NCI-H1417 treated with DMSO at 0.1 percent for 48 hours (cell line): ENCODE measurements at places on chromosomes 2 and 18.

DNA sequence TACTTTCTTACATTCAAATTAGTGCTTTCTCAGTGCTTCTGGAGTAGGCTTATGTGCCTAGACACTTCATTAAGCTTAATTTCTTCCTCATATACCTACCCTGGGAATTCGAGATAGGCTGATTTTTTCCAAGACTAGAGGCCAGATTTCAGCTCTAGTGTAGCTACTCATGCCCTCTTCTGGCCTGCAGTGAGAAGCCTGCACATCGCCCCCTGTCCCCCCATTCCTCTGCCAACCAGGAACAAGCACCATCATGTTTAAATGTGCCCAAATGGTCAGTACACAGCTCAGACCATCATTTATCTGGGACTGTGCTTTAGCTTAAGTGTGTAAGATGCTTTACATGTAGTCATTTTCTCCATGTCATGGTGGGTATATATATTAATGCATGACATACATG is 1218.8 kb upstream of the LRRTM1 start:
- DNase-seq, result no peak

DNA sequence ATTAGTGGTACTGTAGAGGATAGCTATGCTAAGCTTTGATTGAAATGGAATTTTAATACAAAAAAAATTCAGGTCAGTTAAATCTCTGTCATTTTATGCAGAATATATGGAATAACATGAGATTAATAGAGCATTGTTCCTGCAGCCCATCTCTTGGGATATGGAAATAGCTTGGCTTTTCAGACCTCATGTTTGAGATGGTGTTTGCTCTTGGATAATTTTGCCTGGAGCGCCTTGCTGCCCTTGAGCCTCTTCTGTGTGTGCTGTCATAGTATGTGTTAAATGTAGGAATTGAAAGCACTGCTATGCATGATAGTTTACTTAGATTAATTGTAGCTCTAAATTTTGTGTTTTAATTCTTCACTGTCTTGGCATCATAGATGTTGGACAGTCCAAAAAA is 27.7 kb downstream of the GALNT1 start:
- DNase-seq, result no peak

DNA sequence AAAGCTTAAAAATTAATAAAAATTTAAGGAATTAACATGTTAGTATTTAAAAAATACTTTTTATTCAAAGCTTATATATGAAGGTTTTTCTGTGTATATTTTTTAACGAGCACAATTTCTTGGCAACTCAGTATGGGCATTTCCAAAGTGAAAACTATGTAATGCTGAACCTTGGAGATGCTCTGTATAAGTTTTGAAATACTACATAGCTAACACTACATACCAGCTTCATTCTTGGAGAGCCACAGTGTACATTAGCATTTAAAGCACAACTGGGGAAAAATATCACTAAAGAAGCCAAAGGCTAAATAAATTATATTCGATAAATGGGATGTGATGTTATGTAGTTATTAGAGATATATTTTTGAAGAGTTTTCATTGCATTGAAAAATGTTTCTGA is 446.5 kb downstream of the CCDC85A start:
- no peak for DNase-seq

- no peak for DNase-seq
Observed at GRCh38 chr2:241514986-241515737, 6.8 kb upstream of the STK25 start.

- no peak for DNase-seq
Observed at GRCh38 chr2:109348671-109349502, 219.9 kb downstream of the SH3RF3 start.

GRCh38 chr2:197803033-197803444 is 1.4 kb upstream of the PLCL1 start:
- no peak for DNase-seq

DNA sequence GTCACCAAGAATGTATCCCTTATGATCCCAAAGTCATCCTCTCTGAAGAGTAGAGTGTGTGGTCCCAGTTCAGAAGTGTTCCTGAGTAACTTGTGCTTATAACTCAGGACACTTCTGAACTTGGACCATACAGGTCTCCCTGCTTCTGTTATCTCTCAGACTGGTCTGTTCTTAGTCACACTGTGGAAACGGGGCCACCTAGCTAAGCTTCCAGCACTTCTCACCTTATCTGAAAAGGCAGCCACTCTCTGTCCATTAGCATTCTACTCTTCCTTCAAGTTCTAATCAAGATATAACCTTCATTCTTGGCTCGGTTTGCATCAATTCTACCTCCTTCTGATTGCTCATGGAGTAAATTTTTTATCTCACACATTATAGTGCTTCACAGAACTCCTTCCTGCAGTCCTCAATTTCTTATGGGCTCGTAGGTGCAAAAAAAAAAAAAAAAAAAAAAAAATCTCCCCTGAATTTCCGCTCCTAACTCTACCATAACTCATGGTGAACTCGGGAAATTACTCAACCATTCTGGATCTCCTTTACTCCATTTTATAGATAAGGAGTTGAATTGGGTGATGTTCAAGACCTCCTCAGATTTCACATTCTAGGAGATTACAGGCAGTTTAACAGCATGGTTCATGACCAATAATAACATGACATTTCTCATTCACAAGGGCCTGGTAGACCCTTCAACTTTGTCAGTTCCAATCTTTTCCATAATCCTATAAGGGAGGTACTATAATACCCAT is 108.4 kb downstream of the TACR1 start:
- DNase-seq, result no peak

DNA sequence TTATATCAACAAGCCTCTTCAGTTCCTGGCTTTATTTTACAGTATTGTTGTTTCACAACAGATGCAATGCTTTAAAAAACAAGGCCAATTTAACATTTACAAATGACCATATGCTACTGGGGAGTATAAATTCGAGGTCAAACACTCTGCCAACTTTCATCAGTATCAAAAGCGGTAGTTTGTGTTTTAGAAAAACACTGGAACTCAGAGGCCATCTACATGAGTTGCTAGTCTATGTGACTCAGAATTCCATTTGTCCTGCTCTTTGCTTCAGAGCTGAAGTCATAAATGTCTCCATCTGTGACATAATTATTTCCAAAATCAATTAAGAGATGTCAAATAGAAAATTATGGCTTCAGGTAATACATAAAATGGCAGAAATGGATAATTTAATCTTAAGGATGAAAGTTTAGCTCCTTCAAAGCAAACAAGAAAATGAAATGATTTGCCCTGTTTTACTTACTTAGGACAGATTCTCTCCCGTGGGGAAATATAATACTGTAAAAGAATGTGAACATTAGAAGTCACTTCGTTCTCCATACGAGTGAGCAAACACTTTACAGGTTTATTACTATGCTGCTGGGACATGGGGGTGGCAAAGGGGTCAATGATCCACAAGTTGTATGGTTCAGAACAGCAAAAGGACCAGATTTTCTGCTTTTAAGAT is 3.7 kb downstream of the MEX3C start:
- DNase-seq, result no peak

- DNase-seq, result no peak
Observed at GRCh38 chr2:95317123-95317500, 20.0 kb downstream of the KCNIP3 start.

GRCh38 chr2:206936843-206937230 is 2.5 kb upstream of the CPO start:
- no peak for DNase-seq

- no peak for DNase-seq
Observed at GRCh38 chr2:105070010-105070865, 32.4 kb downstream of the MRPS9 start.

GRCh38 chr2:203808046-203808750 is 59.4 kb upstream of the CTLA4 start:
- DNase-seq, result no peak

- DNase-seq, result no peak
Observed at GRCh38 chr2:69082430-69082997, 69.5 kb downstream of the ANTXR1 start.

DNA sequence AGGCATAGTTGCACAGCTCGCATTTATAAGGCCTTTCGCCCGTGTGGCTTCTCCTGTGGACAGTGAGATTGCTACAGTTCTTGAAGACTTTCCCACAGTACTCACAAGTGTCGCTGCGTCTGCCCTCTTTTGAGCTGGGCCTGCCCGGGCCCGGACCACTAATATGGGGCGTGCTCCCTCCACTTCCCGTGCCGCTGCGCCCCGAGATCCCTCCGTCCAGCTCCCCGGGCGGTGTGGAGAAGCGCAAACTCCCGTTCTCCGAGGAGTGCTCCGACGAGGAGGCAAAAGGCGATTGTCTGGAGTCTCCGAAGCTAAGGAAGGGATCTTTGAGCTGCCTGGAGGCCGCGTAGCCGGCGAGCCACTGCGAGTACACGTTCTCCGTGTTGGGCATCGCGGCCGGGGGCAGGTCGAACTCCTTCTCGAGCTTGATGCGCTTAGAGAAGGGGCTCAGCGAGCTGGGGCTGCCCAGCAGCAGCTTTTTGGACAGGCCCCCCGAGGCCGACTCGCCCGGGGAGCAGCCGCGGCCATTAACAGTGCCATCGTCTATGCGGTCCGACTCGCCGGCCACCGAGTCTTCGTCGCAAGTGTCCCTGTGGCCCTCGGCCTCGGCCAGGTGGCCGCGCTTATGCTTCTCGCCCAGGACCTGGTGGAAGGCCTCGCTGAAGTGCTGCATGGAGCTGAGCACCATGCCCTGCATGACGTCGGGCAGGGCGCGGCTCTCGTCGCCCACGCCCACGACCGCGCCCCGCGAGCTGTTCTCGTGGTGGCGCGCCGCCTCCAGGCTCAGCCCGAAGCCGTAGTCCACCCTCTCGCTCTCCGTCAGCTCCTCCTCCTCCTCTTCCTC is 92.7 kb downstream of the BCL11A start:
- DNase-seq, result no peak

GRCh38 chr18:36627637-36628036 is 201.2 kb downstream of the TPGS2 start:
- no peak for DNase-seq

DNA sequence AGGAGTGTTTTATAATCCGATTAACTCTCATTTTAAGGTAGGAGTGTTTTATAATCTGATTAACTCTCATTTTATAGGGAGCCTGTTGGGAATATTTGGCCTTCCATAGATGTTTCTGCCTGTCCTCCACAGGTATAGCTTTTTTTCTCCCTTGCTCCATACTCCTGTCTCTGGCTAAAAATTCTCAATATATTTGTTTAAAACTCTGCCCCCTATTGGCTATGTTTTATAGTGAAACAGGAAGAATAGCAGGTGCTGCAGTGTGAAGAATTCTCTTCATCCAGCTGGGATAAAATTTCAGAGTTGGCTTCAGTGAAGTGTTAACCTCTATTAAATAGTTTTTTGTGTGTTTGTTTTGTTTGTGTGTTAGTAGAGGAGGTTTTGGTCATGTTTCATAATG is 1046.0 kb upstream of the TMEFF2 start:
- DNase-seq, result no peak

GRCh38 chr2:59077981-59078531 is 836.9 kb upstream of the FANCL start:
- DNase-seq, result no peak

DNA sequence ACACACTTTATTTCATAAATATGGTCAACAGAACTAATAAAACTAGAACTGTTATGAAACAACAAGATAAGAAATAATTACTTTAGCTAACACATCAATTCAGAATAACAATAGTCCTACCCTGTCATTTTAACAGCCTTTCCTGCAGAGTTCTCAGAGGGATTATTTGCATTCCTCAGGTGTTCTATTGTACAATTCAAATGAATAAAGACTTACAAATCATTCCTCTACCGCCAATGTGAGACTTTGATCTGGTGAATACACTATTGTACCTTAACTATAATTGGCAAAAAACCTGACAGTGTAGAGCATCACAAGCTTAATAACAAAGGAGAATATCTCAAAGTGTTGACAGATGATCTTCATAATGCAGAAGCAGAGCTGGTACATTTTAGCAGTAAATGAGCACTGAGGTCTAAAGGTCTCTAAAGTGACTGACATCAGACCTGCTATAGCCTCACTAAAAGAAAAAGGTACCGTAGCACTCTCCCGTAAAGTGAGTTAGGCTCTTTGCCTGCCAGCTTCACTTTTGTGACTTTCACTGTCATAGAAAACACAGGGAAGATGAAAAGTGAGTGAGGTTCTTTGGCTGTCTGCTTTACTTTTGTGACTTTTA is 118.8 kb upstream of the SP3 start:
- DNase-seq, result no peak

DNA sequence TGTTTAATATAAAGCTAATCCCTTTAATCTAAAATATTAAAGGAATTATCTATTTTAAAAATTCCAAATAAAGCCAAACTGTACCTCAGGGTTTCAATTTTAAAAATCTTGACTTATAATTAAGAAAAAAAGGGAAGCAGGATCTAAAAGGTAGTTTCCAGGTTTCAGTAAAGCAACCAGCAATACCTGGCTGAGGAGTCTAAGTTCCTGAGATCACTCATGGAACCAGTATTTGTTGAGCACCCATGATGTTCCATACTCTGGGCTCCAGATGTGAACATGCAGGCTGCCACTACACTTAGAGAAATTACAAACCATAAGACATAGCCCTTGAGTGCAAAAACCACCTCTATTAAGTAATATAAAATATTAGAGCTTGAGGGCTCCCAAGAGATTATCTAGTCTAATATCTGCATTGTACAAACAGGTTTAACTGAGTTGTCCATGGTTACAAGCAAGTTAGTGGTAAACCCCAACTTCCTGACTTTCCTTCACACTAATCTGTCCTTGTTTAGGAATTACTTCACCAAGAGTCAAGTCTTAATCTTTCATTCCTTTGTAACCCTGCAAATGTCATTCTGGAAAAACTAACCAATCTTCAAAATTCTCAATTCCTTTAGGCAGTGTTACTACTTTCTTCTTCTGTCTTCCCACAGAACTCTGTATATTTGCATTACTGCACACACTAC is 49.2 kb downstream of the CLASP1 start:
- DNase-seq, result no peak

DNA sequence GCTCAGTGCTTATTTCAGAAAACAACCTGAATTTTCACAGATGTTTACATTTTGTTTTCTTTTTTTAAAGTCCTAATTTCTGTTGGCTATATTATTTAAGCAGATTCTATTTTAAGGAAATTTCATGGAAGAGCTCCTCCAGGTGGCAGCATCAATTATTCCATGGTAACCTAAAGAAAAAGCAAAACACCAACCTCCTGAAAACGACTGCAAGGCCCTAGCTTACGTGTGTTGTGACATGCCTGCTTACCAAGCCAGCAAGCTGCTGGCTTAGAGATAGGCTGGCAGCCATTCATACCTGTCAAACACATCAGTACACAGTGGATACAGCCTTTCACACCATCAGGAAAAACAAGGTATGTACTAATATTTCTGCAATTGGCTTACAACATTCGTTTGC is 64.9 kb downstream of the LPIN2 start:
- no peak for DNase-seq

GRCh38 chr2:39664232-39664887 is 1.4 kb upstream of the TMEM178A start:
- DNase-seq, result no peak

- DNase-seq, result no peak
Observed at GRCh38 chr18:54388203-54389142, 30.8 kb downstream of the C18orf54 start.

- no peak for DNase-seq
Observed at GRCh38 chr2:197433780-197434438, 919 bp downstream of the SF3B1 start.
